NCI-H2081 treated with DMSO at 0.1 percent for 48 hours (cell line): ENCODE measurements at places on chromosomes 1 and 21.

- DNase-seq, result no peak
Observed at GRCh38 chr21:39164523-39164922, 18.7 kb downstream of the PSMG1 start.

- DNase-seq, result no peak
Observed at GRCh38 chr1:37394574-37395464, 79.6 kb upstream of the ZC3H12A start.

- DNase-seq, result no peak
Observed at GRCh38 chr1:10217748-10218441, 7.5 kb downstream of the KIF1B start.

DNA sequence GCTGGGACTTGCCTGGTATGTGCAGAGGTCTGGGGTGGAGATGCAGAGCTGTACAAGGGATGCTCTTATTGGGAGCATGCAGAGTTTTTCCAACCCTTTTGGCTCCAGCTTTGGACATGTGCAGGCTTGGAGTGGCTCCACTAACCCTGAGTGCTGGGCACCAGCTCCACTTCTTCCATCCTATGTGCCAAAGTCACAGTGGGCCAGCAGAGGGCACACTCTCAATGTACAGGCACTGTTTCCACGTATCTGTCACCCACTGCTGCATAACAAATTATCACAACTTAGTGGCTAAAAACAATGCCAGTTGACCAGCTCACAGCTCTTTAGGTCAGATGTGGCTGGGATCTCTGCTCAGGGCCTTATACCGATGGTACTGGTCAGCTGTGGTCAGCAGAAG is 631.8 kb downstream of the AJAP1 start:
- DNase-seq, result no peak

GRCh38 chr21:37815893-37816292 is 100.4 kb downstream of the KCNJ6 start:
- no peak for DNase-seq

DNA sequence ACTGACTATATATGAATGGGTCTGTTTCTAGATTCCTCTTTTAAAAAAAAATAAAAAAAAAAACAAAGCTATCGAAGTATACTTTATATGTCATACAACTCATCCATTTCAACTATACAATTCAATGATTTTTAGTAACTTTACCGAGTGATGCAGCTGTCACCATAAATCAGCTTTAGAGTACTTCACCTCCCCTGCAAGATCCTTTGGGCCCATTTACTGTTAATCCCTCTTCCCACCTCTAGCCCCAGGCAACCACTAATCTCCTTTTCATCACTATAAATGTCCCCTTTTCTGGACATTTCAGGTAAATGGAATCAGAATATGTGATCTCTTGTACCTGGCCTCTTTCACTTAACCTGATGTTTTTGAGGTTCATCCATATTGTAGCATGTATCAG is 133.9 kb downstream of the PEX14 start:
- DNase-seq, result no peak
